Common myeloid progenitor, CD34-positive (primary cell): ENCODE measurements at places on chromosomes 7 and 10.
A peak's percentile ranks its signal among the peaks of the same experiment; 100 is the strongest.

- no peak overlapping the region for H3K27ac ChIP-seq
- no peaks in the 10 kb centered on the region for H3K36me3 ChIP-seq
- no peak overlapping the region for H3K4me3 ChIP-seq
Observed at GRCh38 chr10:124143721-124144120, 50.3 kb upstream of the CHST15 start.

DNA sequence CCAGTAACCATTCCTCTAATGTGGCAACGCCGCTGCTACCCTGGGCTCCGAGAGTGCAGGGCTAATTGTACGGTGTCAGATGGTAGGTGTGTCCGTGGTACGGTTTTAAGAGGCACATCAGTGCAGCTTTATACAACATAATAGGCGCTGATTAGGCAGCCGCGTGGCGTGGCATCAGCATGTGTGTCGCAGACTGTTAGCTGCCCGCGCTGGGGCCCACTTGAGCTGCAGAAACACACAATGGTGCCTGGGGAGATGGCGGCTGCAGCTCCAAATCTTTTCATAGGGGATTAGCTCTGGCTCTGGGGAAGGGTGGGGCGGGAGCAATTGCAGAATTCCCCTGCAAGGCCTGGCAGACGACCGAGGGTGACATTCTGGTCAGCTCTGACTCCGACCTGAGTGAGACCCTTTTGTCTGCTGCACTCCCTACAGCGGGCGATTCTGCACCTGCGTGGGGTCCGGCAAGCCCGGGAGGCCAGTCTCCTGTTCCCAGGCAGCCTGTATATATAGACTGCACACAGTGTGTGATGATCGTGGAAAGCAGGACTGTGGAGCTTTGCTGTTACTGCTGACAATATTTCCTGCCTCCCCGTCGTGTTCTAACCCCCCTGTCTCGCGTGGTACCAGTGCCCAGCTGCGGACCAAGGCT, 722.7 kb upstream of the CELF2 start:
- H3K27ac ChIP-seq: no peak overlapping the region
- H3K36me3 ChIP-seq: no peaks in the 10 kb centered on the region
- no peak for DNase-seq
- H3K4me1 ChIP-seq: no peaks in the 10 kb centered on the region
- no peaks in the 10 kb centered on the region for H3K27me3 ChIP-seq

DNA sequence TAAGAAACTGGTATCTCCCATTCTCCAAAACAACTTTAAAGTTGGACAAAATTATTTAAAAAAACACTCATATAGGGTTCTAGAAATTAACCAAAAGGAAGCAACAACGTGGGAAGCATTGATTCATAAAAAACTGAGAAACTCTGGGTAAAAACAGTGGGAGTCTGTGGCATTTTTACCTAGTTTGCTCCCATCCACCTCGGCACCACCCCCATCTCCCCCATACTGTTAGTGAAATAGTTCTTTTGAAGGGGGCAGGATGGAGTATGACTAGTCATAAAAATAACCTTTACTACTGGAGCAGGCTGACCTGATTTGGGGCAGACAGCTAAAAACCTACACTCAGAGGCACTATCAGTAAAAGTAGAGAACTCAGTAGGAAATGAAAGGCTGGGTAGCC, 123.2 kb downstream of the AVL9 start:
- no peaks in the 10 kb centered on the region for H3K4me1 ChIP-seq
- peaks cover 2% of the 10 kb centered on the region for H3K36me3 ChIP-seq
- DNase-seq: no peak
- H3K4me3 ChIP-seq: no peak overlapping the region

GRCh38 chr10:132790934-132791829, 5.2 kb upstream of the NKX6-2 start:
- H3K27ac ChIP-seq: no peak overlapping the region
- H3K36me3 ChIP-seq: no peaks in the 10 kb centered on the region
- no peak for DNase-seq

- H3K4me3 ChIP-seq: no peak overlapping the region
- DNase-seq: no peak
- no peaks in the 10 kb centered on the region for H3K4me1 ChIP-seq
- H3K27ac ChIP-seq: no peak overlapping the region
Observed at GRCh38 chr10:85548034-85548433, 818.6 kb downstream of the GRID1 start.

GRCh38 chr7:157418204-157419034, 81.6 kb downstream of the DNAJB6 start:
- H3K36me3 ChIP-seq: peaks cover 45% of the 10 kb centered on the region
- DNase-seq: no peak
- no peaks in the 10 kb centered on the region for H3K4me1 ChIP-seq
- no peak overlapping the region for H3K27ac ChIP-seq
- H3K27me3 ChIP-seq: no peaks in the 10 kb centered on the region

DNA sequence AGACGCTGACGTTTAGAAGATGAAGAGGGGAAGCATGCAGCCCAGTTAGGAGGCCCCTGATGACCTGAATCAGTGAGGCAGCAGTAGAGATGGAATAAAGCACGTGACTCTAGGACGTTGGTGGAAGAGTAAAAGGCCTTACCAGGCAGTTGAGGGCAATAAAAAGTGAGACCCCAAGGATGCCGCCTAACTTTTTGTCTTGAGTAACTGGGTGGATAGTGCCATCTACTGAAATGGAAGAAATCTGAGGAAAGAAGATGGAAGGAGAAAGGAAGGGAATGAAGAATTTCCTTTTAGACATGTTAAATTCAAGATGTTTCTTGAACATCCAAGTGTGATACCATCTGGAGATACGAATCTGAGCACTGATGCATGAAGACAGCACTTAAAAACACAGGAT, 220.0 kb upstream of the LRRN3 start:
- no peak overlapping the region for H3K27ac ChIP-seq
- H3K4me1 ChIP-seq: no peaks in the 10 kb centered on the region
- no peak for DNase-seq
- no peaks in the 10 kb centered on the region for H3K36me3 ChIP-seq

- H3K4me3 ChIP-seq: no peak overlapping the region
- H3K4me1 ChIP-seq: peaks cover 10% of the 10 kb centered on the region
- DNase-seq: no peak
- no peaks in the 10 kb centered on the region for H3K36me3 ChIP-seq
- H3K27me3 ChIP-seq: no peaks in the 10 kb centered on the region
- H3K27ac ChIP-seq: no peak overlapping the region
Observed at GRCh38 chr7:20229081-20229480, 11.9 kb upstream of the MACC1 start.

DNA sequence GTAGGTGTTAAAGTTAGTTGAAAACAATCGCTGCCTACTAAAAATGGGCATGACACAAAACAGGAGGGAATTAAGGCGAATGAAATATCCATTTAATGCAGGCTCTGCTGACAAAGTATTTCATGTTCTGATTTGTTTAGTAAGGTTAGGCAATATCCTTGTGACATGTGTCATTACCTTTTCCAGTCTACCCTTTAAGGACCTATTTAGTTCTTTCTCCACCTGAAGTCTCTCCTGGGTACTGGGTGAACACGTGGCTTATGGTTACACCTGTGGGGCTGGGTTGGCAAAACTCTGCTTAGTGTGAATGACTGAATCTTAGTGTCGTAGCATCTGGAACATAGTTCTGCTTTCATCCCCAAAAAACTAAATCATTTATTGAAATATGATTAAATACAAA, 313.5 kb downstream of the CCDC3 start:
- H3K36me3 ChIP-seq: no peaks in the 10 kb centered on the region
- DNase-seq: no peak
- no peaks in the 10 kb centered on the region for H3K27me3 ChIP-seq

GRCh38 chr10:58414270-58415041, 29.2 kb downstream of the TFAM start:
- H3K36me3 ChIP-seq: no peaks in the 10 kb centered on the region
- peak; percentile 11 for DNase-seq
- no peak overlapping the region for H3K4me3 ChIP-seq
- no peaks in the 10 kb centered on the region for H3K27me3 ChIP-seq
- no peaks in the 10 kb centered on the region for H3K4me1 ChIP-seq

GRCh38 chr7:88165697-88166096, 54.1 kb downstream of the SRI start:
- no peaks in the 10 kb centered on the region for H3K27me3 ChIP-seq
- no peak overlapping the region for H3K4me3 ChIP-seq
- H3K4me1 ChIP-seq: no peaks in the 10 kb centered on the region
- H3K27ac ChIP-seq: no peak overlapping the region

DNA sequence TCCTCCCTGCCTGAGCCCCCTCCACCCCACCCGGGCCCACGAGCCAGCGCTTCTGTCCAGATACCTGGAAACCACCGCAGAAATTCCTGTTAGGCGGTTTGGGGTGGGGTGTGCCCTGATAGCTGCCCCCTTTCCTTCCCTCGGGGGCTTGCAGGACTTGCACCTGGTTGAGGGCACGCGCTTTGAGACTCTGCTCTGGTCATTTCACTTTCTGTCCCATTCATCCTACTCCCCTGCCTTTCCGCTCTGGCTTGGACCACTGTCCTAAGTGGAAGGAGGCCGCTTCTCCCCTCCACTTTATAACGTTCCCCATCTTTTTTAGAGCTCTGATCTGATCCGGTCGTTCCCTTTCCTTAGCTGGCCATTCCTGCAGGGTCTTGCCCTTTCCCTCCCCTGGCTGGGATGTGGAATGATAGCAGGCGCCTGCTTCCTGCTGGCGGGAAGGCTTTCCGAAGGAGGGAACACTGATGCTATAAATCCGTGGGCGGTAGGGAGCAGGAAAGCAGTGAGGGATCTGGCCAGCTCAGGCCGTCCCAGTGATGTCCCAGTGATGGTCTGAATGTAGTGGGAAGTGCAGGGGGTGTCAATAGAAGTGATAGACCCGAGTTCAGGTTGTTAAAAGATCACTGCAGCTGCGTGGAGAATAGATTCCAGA, 852 bp upstream of the PRKAR1B start:
- no peaks in the 10 kb centered on the region for H3K4me1 ChIP-seq
- H3K27ac ChIP-seq: no peak overlapping the region
- H3K27me3 ChIP-seq: no peaks in the 10 kb centered on the region

DNA sequence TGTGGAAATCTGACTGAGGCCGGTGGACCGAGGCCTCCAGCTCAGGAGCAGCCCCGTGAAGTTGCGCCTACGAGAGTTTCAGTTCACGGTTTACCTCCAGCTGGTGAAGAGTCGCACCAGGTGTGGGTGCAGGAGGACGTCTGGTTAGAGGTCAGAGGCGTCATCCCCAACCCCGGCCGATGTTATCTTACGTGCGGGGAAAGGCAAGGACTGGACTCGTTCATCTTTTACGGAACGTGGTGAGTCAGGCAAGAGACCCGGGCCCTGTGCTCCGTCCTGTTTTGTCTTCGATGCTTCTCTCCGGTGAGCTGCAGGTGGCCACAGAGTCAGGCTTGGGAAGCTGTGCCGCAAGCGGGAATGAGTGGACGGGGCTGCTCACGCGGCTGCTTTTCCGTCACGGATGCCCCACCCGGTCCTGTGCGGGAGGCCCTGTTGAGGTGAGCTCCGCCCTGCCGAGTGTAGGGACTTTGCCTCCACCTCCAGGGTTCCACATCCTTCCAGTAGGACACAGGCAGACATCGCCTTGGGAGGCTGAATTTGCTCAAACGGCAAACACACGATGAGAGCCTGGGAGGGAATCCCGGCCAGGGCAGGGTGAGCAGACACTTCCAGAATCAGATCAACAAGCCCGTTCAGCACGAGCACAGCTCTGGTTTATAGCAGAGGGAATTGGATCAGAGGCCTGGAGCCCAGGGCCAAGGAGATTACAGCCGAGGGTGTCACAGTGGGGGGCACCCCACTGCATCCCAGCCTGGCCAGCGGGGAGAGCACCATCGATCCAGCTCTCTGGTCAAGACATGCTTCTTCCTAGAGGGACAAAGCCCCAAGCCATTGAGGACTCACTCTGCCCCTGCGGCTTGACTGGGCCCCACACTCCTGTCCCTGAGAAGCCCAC, 50.1 kb upstream of the INPP5A start:
- H3K36me3 ChIP-seq: no peaks in the 10 kb centered on the region
- no peaks in the 10 kb centered on the region for H3K27me3 ChIP-seq
- no peaks in the 10 kb centered on the region for H3K4me1 ChIP-seq
- H3K4me3 ChIP-seq: no peak overlapping the region

- no peaks in the 10 kb centered on the region for H3K4me1 ChIP-seq
- no peak overlapping the region for H3K27ac ChIP-seq
- DNase-seq: no peak
- H3K4me3 ChIP-seq: no peak overlapping the region
Observed at GRCh38 chr7:74525881-74526280, 72.2 kb downstream of the GTF2IRD1 start.

DNA sequence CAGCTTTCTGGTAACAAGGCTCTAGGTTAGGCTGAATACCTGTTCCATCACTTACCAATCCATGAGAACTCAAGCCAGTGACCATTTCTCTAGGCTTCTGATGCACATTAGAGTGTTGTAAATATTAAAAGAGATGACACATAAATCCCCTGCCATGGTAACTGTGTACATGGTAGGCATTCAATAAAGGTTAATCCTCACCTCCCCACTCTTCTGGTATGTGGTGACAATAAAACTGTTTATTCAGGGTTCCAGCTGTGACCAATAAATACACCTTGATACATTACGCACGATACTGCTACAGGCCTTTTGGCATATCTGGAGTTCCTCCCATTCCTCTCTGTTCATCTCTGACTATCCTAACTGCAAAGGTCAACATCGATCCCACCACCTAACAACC, 171.9 kb downstream of the SRPK2 start:
- no peaks in the 10 kb centered on the region for H3K27me3 ChIP-seq
- no peaks in the 10 kb centered on the region for H3K36me3 ChIP-seq
- H3K4me3 ChIP-seq: no peak overlapping the region
